CD4-positive, alpha-beta T cell treated with Interleukin-17A for 4 hours (primary cell): ENCODE measurements at places on chromosomes 5 and 9.

DNA sequence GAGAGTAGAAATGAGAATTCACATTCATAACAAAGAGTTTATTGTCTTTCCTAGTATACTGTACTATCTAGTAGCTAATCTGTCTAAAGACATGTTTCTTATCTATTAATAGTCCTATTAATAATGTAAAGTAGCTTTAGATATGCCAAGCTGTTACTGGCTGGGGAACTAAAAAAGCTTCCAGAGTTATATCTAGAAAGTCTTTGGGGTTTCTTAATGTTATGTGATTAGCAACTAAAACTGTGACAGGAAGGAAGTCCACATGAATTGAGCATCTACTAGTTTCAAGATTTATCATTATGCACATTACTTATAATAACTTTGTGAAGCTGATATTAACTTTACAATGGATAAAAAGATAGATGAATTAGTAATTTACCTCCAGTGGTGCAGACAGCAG, 122.7 kb upstream of the CDKN2B start:
- DNase-seq: no peak

DNA sequence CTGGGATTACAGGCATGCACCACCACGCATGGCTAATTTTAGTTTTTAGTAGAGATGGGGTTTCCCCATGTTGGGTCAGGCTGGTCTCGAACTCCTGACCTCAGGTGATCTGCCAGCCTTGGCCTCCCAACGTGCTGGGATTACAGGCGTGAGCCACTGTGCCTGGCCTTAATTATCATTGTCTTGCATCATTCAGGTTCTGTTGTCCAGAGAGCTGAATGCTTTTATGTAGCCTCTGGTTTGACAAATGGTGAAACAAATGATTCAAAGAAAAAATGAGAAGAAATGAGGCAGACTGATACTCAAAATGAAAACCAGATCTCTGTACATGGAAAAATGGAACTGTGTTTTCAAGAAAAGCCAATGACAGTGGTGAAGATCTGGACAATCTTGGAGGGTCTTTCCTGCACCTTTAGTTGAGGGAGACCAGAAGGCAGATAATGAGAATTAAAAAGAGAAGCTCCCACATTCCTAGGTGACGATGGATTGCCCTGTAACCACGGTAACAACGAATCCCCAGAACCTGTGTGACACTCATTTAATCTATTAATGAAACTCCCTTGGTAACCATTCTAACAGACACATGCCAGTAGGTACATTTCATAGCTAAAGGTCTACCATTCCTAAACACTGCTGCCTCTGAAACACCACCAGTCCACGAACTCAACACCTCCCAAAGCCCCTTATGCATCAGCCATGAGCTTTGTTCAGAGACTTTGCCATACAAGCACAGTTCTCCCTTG, 1.6 kb downstream of the TEX48 start:
- no peak for DNase-seq

GRCh38 chr9:76423216-76424177, 29.3 kb upstream of the RFK start:
- DNase-seq: no peak

- DNase-seq: no peak
These were observed 84.4 kb upstream of the RARS1 start for GRCh38 chr5:168401880-168402279.

GRCh38 chr9:134443174-134444037, 117.2 kb downstream of the RXRA start:
- peak; percentile 92 for DNase-seq

GRCh38 chr9:120710110-120710981, 3.9 kb downstream of the MEGF9 start:
- peak; percentile 38 for DNase-seq

DNA sequence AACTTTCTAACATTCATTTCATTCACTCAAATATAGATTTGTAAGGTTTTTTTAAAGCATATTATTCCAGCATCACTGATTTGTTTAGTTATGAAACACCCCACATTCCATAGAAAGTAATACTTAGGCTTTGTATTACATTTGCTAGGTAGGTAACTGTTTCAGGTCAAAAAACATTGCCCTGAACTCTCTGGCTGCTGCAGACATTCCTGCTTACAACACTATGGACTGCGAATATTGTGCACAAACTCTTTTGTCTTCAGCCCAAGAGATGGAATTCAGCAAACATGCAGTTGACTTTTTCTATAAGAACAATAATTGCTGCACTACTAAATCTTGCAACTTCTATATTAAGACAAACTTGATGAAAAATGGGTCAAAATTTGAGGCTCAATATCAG, 301.0 kb downstream of the ARL15 start:
- DNase-seq: no peak

GRCh38 chr9:82206946-82207345, 218.4 kb downstream of the SPATA31D1 start:
- DNase-seq: no peak

DNA sequence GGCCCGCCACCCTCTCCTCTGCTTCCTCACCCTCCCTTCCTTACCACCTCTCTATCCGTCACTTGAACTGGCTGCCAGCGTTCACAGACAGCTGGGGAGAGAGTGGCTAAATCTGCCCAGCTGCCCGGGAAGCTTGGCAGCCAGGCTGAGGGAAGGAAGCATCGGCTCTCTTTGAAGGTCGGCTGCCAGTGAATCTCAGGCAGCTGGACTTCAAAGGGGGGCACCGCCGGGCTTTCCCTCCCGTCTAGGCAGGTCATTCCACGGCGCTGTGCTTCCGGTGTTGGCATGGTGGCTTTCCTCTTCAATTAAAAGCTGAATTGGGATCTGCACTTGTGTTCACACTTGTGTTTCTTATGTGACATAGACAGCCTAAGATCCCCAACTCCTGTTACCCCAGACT, 174.0 kb downstream of the GDNF start:
- DNase-seq: no peak
